Kidney capillary endothelial cell (primary cell): ENCODE measurements at places on chromosomes 3 and 15.

- DNase-seq, result no peak
Observed at GRCh38 chr3:12015627-12016026, 11.4 kb downstream of the SYN2 start.

DNA sequence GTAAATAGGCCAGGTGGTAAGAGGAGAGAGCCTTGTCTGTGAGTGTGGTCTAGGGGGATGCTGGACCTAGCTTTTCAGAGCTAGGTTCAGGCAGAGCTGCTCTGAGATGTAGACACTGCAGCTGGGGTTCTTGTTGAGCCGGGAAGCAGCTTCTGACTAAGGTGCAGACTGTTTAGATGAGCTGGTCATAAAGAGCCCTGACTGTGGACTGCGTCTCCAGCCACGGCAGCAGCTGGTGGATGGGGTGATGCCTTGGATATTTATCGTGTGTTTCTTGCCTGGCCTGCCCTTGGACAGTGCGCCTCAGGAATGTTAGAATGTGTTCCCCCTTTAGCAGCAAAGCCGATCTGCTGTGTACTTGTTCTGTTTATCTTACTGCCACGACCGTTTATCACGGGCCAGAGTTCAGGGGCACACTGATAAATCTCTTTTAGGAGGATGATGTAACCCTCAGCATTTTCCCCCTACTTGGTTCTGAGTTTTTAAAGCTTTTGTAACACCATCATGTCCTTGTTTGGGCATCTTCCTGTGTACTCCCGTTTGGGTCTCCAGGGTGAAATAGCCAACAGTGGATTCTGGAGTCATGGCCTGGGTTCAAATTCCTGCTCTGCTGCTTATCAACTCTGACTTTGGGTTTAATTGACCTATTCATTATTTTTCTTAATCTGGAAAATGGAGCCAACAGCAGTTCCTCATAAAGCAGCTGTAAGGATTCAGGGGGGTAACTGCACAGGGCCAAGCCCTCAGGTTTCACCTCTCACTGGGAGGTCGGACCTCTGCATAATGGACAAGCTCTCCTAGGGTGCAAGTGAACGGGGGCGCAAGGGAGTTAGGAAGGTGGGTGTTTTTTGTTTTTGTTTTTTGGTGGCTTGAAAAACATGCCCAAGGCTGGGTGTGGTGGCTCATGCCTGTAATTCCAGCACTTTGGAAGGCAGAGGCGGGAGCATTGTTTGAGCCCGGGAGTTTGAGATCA is 51.4 kb downstream of the FLNB start:
- no peak for DNase-seq

DNA sequence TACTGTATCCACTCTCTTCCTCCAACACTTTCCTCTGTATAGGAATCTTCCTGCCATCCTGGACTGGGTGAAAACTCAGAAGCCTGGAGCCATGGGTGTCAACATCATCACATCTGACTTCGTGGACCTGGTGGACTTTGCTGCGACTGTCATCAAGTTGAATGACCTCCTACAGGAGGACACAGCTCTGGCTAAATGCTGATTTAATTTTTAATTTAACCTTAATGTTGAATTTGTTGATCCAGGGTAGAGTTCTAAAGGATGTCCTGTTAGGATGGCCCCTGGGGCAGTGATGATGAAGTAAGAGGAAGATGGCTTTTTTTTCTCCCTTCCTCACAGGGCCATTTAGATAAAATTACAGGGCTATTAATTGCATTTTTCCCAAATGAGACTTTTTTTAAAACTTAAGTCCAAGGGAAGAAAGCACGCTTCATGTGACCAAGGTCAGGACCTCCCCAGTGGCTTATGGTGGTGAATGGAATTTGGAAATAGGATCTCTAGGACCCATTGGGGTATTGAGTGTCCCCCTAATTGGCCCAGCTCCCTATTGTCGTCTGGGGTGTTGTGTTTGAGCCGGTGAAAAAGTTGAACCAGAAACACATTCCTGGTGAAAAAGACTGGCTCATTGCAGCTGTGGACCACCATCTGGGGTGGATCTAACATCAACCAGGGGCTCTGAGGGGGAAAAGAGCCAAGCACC is 125.7 kb upstream of the ZBED2 start:
- DNase-seq, result no peak

- DNase-seq, result no peak
Observed at GRCh38 chr15:43915631-43916325, 89.0 kb downstream of the WDR76 start.

DNA sequence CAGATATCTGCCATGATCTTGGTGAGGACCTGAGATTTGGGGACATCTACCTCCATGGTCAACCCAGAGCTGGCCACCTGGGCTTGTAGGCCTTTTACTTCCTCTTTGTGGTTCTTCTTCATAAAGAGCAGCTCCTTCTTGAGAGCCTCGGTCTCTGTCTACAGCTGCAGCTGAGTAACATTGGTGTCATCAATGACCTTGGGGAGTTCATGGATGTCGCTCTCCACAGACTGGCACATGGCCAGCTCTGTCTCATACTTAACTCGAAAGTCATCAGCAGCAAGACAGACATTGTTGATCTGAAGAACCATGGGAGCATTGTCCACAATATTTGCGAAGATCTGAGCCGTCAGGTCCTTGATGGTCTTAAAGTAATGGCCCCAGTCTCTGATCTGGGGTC is 15.7 kb upstream of the RASA2 start:
- DNase-seq, result no peak

DNA sequence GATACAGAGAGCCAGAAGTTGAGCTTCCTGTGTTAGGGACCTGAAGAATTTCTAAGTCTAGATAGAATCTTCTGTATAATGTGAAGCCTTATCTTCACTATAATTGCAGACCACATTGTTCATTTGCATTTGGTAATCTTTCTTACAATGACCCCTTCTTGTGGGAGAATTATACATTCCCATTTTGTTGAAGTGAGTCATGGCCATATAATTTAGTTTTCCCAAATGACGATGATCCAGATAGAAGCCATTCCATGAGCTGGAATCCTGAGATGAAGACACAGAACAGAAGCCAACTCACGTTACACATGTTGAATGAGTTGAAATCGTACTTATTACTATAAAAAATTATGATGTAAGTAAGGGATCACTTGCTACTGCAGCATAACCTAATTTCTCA is 187.8 kb downstream of the TUSC7 start:
- no peak for DNase-seq

- DNase-seq, result no peak
Observed at GRCh38 chr3:178618197-178618596, 82.0 kb downstream of the KCNMB2 start.

- no peak for DNase-seq
Observed at GRCh38 chr3:46183330-46183729, 24.8 kb downstream of the CCR1 start.

DNA sequence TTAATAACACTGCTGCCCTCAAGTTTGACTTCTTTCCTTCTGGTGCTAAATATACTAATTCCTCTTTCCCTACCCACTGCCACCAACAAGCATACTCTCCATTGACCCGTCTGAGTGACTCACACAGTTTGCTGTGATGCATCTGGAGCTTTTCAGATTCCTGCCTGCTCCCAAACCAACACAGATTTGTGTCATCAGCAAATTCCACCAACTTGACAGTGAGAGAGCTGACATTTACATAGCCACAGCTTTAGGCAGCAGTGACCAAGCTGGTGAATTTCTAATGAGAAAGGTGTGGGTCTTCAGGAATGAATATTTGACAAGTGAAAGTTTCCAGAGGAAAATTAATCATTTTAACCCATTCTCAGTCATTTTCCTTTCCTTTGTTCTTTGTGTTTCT is 96.5 kb upstream of the PRICKLE2 start:
- peak; percentile 72 for DNase-seq

- no peak for DNase-seq
Observed at GRCh38 chr3:57733790-57734189, 22.3 kb upstream of the SLMAP start.

GRCh38 chr3:195337747-195338146 is 66.8 kb upstream of the XXYLT1 start:
- no peak for DNase-seq

DNA sequence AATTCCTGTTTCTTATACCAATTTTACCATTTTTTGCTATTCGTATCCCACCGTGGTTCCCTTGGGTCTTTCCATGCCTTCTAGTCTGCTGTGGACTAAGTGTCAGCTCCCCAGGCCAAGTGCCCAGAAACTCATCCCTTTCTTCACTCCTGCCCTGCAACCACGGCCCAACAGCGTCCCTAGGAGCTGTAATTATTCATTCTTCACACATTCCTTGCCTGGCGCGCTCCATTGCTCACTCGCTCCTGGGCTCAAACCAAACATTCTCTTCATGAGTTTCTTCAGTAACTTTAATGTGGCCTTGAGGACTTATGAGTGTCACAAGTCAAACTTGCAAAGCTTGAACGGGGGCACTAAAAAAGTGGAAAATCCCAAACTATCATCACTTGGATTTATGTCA is 15.7 kb downstream of the GABRB3 start:
- DNase-seq, result no peak

DNA sequence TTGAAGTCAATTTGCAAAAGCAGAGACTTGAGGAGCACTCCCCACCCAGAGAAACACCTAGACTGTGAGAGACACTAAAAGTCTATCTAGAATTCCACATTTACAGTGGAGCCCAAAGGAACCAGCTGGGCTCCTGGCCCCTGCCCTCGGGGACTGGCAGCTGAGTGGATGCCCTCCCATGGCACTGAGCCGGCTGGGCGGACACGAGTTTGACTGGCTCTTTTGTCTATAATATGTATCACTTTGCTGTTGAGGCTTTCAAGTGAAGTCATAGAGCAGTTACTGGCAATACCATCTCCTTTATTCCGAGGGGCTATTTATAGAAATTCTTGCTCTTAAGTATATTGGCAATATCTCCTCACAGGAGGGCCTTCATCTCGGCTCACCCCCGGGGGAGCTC is 65.8 kb upstream of the TNFAIP8L3 start:
- no peak for DNase-seq

DNA sequence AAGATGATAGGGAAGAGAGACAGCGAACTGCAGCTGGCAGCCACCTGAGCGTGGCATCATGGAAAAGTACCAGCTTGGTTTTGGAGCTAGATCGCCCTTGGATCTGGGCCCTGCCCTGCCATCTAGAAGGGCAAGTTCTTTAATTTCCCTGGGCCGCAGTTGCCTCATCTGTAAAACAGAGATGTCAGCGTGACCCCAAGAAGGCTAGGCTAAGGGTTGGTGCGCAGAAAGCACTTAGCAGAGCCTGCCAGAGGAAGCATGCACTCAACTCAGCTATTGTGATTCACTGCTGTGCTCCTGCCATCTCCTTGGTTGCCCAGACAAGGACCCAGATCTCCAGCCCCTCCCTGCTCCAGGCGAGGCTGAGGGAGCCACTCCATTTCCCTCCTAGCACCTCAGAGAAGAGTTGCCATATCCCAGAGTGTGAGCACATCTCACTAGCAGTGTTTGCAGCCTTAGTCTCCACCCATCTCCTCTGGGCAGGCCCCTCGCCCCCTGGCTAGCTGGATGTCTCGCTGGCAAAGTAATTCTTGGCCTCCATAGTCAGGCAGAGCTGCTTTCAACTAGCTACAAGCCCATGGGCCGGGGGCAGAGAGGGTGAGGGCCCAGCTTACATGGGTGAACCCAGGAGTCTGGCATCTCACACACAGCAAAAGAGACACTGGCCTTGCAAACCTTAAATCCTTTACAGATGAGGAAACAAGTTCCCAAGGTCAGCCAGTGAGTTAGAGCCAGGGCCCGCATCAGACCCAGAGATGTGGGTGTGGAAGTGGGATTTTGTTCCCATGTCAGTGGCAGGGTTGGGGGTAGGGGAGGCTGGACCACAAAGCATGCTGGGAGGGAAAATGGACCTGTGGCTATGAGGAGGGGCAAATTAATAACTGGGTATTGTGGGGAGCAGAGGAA is 280.7 kb upstream of the TLE3 start:
- no peak for DNase-seq

DNA sequence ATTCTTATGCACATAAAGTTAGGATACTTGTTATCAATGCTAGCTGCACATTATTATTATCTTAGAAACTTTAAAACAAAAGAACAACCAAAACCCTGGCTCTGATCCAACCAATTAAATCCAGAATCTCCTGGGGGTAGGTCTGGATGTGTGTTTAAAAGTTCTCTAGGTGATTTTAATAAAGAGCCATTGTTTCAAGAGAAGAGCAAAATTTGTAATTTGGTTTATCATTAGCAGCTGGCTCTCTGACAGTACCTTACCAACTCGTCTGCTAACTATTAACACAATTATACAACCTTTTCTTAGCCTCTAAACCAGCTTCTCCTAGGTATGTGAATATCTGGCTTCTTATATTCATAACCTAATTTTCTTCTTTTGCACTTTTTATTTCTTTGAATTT is 68.9 kb downstream of the IFT80 start:
- DNase-seq, result no peak

DNA sequence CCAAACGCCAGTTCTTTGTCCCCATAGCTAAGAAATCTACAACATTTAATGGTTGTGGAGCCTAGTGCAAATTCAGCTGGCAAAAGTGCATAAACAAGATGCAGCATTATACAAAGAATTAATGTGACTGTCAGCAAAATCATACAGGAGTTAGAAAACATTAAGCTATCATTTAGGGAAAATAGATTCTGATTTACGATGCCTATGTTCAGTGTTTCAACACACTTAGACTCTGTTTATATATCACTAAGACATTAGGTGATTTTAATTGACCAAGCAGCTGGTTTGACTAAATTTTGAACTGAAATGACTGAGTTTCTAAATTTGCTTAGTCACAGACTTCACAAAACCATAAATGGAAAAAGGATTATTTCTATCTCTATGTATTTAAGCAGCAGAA is 1076.8 kb downstream of the TBL1XR1 start:
- DNase-seq, result no peak

DNA sequence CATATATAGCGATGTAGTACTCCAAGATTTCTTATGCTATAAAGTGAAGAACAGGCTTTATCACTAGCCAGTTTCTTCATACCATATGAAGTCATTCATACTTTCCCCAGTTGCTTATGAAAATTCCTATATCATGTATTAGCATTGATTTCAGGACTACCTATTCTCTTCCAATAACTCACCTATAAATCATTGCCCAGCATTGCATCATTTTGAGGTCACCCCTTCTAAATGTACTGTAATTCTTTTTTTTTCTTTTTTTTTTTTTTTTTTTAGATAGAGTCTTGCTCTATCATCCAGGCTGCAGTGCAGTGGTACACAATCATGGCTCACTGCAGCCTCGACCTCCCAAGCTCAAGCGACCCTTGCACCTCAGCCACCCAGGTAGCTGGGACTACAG is 27.1 kb downstream of the RTP3 start:
- DNase-seq, result no peak

GRCh38 chr15:25972141-25972675 is 109.1 kb upstream of the ATP10A start:
- DNase-seq, result no peak
